ENCODE measurements at places on chromosomes 5 and 9.

DNA sequence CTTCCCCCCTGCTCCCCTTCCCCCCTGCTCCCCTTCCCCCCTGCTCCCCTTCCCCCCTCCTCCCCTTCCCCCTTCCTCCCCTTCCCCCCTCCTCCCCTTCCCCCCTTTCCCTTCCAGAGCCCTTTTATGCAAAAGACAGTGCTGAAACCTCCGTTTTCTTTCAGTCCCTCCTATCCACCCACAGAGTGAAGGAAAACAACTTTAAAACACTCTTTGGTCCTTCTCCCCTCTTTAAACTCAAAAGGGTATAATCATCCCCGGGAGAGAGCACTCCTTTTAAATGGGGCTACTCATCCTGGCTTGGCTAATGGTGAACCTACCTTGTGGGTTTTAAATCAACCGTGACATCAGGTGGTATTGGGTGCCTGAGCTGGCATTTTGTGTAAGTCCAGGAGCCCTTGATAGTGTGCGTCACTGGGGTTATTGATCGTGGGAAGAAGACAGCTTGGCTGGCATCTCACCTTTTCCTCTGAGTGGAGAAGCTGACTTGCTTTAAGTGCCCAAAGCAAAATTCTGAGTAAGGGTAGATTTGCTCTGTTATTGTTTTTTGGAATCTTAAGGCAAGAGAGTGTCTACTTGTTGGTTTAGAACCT, 2.7 kb downstream of the LARP1 start:
- DNase-seq, result no peak

- no peak for DNase-seq
Measured at GRCh38 chr9:86730163-86730928, 217.0 kb downstream of the GAS1 start.

DNA sequence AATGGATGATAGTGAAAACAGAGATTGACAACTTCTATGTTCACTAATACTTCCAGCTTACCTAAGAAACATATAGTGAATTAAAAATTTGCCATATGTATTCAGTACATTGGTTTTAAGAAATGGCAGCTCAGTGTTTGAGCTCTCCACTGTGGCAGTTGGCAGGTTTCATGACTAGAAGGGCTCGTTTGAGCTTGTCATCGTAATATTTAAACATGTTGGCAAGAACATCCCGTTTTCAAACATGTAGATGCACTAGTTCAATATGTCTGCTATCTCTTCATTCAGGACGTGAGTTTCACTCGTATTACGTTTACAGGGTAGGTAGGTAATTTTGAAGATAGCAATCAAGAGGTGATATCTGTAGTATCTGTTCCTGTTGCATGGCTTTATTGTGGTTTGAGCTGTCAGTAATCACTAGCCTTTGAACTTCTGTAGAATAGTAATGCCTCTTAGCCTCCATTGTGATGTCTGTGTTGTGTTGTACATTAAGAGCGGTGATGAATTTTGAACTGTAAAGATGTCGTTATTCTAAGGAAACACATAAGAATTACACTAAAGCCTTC, 74.8 kb downstream of the NLN start:
- no peak for DNase-seq

DNA sequence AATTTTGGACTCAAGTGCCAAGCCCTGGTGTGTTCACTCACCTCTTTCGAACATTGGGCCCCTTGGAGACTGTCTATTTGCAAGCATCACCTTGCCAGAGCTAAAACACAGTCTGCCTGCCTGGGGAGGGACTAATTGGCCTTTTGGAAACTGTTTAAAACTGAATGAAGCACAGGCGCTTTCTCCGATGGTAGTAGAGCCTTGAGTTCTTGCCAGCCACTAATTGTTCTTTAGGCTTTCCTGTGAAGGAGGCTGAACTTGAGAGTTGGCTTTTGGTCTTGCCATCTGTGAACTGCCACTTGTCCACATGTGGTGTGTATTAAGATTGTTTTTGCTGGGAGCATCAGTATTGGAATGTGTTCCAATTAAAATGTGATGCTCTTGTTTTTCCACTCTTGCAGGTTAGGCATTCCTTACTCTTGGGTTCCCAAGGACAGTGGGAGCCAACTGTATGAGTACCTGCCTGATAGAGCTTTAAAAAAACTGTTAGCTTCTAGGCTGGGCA, 26.0 kb downstream of the GARNL3 start:
- DNase-seq, result no peak

DNA sequence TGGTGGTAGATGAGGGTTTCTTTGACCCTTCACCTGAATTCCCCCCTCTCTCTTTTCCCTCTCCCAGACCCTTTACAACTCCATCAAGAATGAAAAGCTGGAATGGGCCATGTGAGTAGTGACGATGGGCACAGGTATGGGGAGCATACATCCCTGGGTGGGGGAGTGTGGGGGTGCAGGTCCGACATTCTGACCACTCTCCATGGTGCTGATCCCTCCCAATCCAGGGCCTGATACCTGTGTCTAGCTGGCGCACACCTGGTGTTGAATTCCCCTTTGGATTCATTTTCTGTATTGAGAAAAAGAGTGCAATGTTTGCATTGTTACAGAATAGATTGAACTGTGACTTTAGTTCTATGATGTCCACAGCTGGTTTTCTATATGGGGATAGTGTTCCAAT, 40.0 kb downstream of the PSD2 start:
- no peak for DNase-seq

GRCh38 chr5:143254819-143255218, 148.7 kb downstream of the NR3C1 start:
- DNase-seq, result no peak

DNA sequence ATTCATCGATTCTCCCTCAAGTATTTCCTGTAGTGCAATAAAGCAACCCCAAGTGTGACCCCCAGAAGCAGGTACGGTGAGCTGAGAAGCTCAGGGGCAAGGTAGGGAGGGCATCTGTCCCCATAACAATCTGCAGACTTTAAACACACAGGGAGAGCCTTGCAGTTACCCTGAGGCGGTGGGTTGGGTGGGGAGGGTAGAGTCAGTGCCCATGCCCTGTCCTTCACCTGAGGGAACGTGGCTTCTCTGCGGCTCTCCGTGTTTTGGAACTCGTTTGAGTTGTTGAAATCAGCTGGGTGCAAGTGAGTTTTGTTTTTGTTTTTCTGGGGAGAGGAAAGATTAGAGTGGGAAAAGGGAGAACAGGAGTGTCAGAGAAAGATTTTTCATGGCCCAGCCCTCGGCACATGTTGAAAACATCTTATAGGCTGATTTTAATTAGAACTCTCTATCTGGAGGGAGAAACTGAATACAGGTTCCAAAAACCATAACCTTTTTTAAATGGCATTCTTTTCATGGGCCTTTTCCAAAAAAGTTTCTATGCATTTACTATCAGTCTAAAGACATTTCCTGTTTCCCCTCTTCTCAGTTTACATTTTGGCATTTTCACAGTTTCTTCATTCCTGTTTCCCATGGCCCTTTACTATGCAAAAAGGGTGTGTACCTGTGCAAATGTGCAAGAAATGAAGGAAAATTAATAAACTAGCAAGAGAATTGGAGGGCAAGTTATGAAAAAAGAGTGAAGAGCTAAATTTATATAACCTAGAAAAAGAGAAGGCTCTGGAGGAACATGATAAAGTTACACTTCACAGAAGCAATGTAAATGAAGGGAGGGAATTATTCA, 266.5 kb upstream of the VLDLR start:
- no peak for DNase-seq

DNA sequence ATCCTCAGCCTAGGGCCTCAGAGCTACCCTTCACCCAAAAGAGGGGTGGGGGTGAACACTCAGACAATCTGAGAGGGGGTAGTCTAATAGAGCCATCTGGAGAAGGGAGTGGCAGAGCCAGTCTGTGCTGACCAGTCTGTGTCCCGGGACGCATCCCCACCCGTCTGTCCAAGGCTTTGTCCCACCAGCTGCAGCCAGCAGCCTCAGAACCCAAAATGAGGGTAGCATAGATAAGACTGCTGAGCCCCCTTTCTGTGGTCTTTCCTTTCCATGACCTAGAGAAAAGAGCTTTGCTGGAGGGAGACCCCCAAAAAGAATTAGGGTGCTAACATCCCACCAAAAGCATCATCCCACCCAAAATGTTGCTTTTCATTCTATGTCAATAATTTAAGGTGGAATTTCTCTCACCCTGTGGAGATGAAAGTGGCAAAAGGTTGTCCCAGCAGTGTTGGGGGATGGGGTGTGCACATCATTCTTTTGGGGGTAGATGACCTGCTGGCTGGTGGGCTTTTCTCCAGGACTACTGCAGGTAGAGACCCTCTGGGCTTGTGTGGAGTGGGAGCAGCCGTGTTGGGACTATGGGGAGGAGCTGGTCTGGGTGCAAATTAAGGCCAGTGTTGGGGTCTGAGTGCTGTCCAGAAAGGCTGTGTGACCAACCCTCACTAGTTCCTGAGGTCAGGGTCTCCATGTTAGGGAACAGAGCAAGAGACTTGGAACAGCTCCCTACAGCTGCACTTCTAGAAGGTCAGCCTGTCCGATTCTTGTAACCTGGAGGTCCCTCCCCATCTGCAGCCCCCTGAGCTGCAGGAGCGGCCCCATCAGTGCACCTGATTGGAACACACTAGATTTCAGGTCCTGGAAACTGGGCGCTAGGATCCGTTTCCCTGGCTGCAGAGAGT, 19.9 kb downstream of the URM1 start:
- DNase-seq, result no peak

DNA sequence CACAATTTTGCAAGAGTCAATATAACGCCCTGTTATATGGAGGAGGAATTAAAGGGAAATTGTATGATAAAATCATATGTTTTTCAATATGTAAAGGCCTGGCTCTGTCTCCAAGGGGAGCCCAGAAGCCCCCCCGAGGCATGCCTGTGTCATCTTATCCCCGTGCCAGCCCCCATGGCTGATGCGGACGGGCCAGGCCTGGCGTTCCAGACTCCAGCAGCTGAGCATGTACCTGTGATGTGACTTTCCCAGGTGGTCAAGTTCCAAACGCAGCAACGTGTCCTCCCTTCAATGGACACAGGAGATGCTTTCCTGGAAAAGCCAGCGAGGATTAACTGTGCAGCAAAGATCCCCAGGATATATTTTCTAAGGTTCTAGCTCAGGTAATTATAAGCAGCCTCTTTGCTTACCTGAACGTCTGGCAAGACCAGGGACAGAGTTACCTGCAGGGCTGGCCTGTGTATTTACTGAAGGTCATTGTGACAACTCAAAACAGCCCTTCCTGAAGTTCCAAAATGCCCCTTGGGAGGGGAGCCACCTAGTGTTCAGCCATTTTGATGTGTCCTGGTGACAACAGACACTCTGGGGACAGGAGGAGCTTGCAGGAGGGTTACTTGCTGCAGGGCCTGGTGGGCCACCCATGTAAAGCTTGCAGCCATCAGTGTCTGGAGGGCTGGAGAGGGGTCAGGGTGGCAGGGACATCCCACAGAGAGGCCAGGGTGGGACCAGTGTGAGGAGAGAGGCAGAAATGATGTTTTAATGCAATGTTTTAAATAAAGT, 53.3 kb upstream of the RNU6ATAC start:
- no peak for DNase-seq
